ENCODE measurements at places on chromosomes 7 and 10.

DNA sequence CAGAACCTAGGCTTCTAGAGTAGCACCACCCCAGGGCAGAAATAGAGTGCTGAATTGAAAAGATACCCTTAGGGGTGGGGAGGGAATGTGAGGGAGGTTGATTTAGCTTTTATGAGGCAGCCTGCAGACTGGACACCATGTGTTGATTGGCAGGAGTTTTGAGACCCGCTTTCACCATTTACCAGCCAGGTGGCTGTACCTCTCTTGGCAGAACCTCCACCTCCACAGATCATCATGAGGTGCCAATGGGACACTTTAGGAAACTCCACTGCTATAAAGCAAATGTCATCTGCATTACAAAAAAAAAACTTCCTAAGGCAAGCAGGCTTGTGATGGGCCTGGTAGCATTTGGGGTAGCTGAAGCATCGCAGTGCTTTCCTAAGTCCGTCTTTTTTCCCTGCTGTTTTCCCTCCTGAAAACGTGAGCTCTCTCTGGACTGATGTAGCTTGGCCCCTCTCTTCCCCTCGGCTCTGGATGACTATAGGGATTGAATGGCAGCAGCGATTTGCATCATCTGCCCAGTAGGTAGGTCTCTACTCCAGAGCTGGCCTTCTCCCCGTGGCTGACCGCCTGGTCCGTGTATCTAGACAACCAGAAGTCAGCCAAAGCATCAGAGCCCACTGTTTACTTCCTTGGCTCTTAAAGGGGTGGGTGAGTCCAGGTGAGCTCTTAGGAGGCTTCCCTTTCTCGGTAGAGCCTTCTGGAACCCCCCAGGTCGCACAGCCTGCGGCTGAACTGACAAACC is 1.3 kb downstream of the PCBD1 start:
- H3K4me3 ChIP-seq, result peak overlapping the region; percentile 78
- H3K4me1 ChIP-seq, result peaks cover 21% of the 10 kb centered on the region
- DNase-seq, result no peak
- H3K27ac ChIP-seq, result peak overlapping the region; percentile 71

- no peaks in the 10 kb centered on the region for H3K27me3 ChIP-seq
- no peaks in the 10 kb centered on the region for H3K36me3 ChIP-seq
- no peak for DNase-seq
- no peaks in the 10 kb centered on the region for H3K4me1 ChIP-seq
- H3K4me3 ChIP-seq, result no peak overlapping the region
Measured at GRCh38 chr10:55160655-55161283, 359.7 kb upstream of the PCDH15 start.

- no peak for DNase-seq
- no peak overlapping the region for H3K4me3 ChIP-seq
- H3K36me3 ChIP-seq, result no peaks in the 10 kb centered on the region
- H3K4me1 ChIP-seq, result no peaks in the 10 kb centered on the region
- no peak overlapping the region for H3K27ac ChIP-seq
- H3K27me3 ChIP-seq, result no peaks in the 10 kb centered on the region
Measured at GRCh38 chr10:116026315-116026714, 246.7 kb downstream of the GFRA1 start.

DNA sequence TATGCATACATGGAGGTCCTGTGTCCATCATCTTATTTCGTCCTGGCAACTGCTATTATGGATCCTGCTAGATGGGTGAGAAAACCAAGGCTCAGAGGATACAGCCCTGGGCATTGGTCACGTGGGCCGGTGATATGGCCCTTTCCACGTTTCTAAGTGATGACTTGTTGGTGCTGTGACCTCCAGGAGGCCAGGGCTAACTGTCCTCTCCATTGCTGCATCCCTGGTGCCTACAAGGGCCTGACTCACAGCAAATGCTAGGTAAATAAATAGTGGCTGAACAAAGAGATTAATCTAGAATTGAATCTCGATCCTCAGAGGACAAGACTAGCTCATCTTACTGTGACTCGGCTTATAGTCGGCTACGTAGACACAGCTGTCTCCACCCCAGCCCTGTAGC is 78.6 kb downstream of the FAM53B start:
- DNase-seq, result no peak
- no peaks in the 10 kb centered on the region for H3K27me3 ChIP-seq
- H3K36me3 ChIP-seq, result peaks cover 4% of the 10 kb centered on the region
- H3K27ac ChIP-seq, result no peak overlapping the region

DNA sequence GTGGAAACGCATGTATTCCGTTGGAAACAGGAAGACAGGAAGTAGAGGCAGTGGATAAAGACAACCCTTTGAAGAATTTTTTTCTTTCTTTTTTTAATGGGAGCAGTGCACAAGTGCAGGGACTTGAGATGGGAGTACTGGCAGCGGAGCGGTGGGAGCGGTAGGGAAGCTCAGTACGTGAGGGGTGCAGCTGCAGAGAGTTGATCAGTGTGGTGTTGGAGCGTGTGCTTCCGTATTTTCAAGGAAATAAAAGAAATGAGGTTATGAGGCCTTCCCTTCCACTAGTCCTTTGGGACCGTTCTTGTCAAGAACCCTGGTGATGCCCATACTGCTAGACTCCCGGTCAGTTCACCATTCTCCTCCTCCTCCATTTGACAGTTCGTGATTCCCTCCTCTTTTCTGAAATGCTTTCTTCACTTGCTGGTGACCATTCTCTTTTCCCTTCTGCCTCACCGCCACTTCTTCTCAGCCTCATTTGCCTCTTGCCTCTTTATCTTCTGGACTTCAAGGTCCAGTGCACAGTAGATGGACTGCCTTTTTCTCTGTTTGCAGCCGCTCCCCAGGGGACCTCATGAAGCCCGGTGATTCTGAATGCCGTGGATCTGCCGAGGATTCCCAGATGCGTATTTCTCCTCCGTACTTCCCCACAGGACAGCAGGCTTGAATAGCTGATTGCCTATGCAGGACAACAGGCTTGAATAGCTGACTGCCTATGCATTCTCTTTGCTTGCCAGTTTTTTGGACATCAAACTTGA is 39.1 kb upstream of the TMEM236 start:
- H3K27ac ChIP-seq, result no peak overlapping the region
- H3K4me3 ChIP-seq, result no peak overlapping the region
- peaks cover 74% of the 10 kb centered on the region for H3K36me3 ChIP-seq

- peaks cover under 1% of the 10 kb centered on the region for H3K4me1 ChIP-seq
- no peak overlapping the region for H3K27ac ChIP-seq
- no peaks in the 10 kb centered on the region for H3K27me3 ChIP-seq
- no peak overlapping the region for H3K4me3 ChIP-seq
- DNase-seq, result no peak
Measured at GRCh38 chr10:68633816-68634466, 73.8 kb downstream of the TET1 start.

- no peaks in the 10 kb centered on the region for H3K36me3 ChIP-seq
- no peak overlapping the region for H3K4me3 ChIP-seq
- peaks cover 12% of the 10 kb centered on the region for H3K27me3 ChIP-seq
- no peaks in the 10 kb centered on the region for H3K4me1 ChIP-seq
- H3K27ac ChIP-seq, result no peak overlapping the region
Measured at GRCh38 chr7:158591944-158592343, 4.3 kb upstream of the PTPRN2 start.

GRCh38 chr7:28957751-28958234 is 337 bp downstream of the TRIL start:
- H3K27ac ChIP-seq, result no peak overlapping the region
- peaks cover 58% of the 10 kb centered on the region for H3K27me3 ChIP-seq

All from activated T-helper 2 cell treated with anti-CD3 and anti-CD28 coated beads, Interferon-gamma antibody, Interleukin-2, Interleukin-4, amounts not matched to agents 10 μg/mL and 5 μg/mL and 100 μg/mL, durations not matched to agents 14 hours and 24 hours and 36 hours (primary cell).